Activated CD4-positive, alpha-beta T cell treated with anti-CD3 and anti-CD28 coated beads, Interleukin-2, amount 50 U/mL, for 24 hours (primary cell): ENCODE measurements at places on chromosomes 3 and 15.

- DNase-seq: no peak
Measured at GRCh38 chr15:25469377-25469776, 30.6 kb upstream of the UBE3A start.

DNA sequence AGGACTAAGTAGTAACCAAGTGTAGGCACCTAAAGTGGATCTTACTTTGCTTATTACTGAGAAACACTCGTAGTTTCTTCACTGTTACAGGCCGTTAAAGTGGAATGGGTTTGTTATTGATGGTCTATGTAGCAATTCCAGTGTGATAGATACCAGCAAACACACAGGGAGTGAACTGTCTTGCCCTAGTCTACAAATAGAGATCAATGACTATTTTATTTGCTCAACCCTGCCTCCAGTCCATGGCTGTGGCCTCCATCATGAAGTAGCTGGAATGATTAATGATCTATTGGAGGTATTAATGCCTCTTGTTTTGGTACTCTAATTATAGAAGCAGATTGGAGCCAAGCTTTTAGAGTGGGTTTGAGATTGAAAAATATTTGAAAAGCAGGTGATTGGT, 362.7 kb upstream of the AZI2 start:
- DNase-seq: no peak

DNA sequence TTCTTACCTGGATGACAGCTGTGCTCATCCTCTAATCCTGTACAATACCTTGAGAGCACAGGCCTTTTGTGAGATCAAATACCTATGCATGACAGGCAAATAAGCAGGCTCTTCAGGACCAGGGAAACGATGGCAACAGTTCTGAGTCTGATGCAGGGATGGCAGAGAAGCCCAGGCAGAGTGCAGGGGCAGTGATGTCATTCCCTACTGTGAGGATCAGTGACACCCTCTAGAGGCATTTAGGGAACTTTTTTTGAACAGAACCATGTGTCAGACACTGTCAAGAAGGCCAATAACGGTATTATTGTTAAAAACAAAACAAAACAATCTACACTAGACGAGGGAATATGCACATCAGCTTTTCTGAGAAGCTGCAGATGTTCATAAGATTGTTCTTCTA, 314.8 kb upstream of the CTDSPL start:
- no peak for DNase-seq

DNA sequence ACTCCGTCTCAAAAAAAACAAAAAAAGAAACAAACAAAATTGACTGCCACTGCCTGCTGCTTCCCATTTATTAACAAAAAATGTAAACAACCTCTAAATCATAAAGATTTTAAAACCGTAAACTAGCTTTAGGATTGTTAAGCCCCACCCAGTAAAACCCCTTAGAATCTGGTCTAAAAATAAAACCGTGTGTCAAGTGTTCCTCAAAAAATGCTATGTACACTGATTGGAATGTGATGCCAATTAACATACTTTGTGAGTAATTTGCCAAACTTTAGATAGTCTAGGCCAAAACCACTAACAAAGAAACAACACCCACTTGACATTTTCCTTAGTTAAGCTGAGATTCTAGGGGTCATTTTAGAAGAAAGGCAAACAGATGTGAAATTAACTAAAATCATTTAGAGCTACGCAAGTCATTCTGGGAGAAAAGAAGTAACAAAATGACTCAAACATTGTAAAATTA, 5.3 kb downstream of the RAF1 start:
- no peak for DNase-seq

GRCh38 chr3:59968513-59969045, 918.8 kb upstream of the CFAP20DC start:
- no peak for DNase-seq

DNA sequence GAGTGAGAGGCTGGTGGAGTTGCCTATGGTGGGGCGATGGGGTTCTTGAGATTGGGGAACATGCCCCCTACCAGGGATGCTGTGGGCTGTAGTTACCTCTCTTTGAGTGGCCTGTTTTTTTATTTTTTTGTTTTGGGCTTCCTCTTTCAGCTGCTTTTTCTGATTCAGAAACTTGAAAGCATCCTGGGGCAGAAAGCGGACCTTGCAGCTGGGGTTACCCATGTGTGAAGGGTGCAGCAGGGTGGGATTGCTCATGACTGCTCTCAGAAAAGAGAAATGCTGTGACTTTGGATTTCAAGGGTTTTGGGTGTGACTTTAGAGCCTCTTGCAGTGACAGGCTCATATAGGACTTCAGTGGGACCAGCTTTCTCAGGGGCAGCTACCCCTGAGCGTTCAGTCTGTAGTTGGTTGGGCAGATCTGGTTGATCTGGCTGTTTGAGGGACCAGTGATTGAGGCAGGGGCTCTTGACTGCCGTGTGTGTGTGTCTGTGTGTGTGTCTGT, 1.8 kb downstream of the LIMD1 start:
- DNase-seq: no peak

- no peak for DNase-seq
Measured at GRCh38 chr3:45409369-45409768, 21.0 kb downstream of the LARS2 start.

- no peak for DNase-seq
Measured at GRCh38 chr3:192121923-192122322, 605.4 kb downstream of the FGF12 start.

DNA sequence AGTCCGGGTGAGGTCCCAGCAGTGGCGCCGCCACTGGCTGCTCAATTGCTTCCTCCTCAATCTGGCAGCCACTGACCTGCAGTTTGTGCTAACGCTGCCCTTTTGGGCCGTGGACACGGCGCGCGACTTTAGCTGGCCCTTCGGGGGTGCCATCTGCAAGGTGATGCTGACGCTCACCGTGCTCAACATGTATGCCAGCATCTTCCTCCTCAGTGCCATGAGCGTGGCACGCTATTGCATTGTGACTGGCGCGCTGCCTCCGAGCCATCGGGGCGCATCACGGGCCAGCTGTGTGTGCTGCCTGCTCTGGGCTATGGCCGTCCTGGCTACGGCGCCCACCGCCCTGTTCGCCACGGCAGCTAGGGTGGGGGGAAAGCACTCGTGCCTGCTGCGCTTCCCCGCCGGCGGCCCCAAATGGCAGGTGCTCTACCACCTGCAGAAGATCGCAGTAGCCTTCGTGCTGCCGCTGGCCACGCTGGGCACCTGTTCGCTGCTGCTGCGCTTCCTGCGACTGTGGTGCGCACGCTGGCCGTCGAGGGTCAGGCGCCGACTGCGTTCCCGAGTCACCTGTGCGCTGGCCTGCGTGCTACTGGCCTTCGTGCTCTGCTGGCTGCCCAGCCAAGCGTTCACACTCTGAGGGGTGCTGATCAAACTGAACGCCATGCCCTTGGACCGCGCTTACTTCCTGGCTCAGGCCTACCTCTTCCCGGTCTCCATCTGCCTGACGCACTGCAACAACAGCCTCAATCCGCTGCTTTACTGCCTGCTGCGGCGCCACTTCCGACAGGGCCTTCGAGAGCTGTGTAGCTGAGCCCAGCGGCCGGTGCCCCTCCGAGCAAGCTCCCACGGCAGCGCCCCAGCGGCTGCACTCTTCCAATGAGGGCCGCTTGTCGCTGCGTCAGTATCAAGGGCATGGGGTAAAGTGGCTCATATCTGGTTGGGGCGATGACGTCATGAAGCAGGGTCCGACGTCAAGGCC, 20.3 kb upstream of the ADAMTS7 start:
- DNase-seq: no peak
